ENCODE measurements at places on chromosomes 7 and 10. TPM values are rescaled to one million over a fixed set of nuclear protein-coding genes. Genes with fewer than 3 reads are reported as not detected.

DNA sequence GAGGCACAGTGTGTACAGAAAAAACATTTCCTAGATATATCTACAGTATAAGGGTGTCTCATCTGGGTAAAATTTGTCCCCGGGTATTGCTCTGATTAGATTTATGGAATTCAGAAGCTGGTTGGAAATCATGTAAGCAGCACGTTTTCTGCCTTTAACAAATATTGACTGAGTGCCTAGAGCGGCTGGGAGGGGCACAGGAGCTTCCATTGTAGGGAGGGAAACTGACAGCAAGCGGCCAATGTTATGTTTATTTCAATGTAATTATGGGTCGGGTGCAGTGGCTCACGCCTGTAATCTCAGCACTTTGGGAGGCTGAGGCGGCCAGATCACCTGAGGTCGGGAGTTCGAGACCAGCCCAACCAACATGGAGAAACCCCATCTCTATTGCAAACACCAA, 4.4 kb upstream of the RFC2 start:
- no peak for DNase-seq

The SLC16A12 gene
- polyA plus RNA-seq = 0.89 TPM

DNA sequence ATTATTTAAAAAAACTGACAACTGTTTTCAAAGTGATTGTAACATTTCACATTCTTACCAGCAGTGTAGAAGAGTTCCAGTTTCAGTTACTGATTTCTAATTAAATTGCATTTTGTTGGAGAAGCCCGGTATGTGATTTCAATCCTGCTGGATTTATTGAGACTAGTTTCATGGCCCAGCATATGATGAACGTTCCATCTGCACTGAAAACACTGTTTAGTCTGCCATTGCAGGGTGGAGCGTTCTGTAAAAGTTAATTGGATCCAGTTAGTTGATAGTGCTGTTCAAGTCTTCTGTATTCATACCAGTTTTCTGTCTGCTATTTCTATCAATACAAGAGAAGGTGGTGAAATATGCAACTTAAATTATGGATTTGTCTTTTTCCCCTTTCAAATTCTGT, 37.3 kb upstream of the CCNY start:
- DNase-seq = no peak

GRCh38 chr7:51286401-51286800, 30.2 kb downstream of the COBL start:
- DNase-seq = no peak

- no peak for DNase-seq
These were observed 1.6 kb downstream of the MEOX2 start for GRCh38 chr7:15684871-15685270.

The LIPJ gene
- polyA plus RNA-seq = not detected

DNA sequence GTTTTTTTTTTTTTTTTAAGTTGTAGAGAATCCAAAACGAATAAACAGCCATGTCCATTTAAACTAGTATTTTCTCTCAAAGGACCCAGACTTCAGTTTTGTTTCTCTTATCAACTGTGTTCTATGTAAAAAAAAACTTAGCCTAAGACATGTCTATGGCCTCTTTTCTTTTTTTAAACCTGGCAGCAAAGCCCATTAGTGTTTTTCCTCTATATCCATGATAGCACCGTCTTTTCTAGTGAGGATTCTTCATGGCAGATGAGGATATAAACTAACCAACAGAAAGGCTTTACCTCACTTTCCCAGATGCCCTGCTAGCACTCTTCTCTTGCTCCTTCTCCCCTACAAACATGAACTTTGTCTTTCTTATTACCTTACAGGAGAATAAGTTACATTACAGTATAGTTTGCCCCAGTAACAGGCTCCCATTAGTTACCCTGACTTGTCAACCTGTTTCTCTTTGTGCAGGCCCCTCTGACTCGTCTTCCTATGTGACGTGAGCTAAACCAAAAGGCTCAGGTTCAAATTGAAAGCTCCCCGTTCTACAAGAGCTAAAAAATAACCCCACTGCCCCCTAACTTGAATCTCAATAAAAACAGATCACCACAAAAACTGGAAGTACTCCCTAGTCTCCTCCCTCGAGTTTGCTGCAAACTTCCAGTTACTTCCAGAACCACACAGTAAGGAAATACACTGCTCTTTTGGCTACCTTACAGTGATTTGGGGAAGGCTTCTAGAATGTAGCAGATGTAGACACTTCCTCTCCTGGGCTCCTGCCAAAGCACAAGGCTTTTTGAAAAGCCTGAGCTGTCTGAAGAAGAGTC, 20.1 kb downstream of the P4HA1 start:
- DNase-seq = no peak

DNA sequence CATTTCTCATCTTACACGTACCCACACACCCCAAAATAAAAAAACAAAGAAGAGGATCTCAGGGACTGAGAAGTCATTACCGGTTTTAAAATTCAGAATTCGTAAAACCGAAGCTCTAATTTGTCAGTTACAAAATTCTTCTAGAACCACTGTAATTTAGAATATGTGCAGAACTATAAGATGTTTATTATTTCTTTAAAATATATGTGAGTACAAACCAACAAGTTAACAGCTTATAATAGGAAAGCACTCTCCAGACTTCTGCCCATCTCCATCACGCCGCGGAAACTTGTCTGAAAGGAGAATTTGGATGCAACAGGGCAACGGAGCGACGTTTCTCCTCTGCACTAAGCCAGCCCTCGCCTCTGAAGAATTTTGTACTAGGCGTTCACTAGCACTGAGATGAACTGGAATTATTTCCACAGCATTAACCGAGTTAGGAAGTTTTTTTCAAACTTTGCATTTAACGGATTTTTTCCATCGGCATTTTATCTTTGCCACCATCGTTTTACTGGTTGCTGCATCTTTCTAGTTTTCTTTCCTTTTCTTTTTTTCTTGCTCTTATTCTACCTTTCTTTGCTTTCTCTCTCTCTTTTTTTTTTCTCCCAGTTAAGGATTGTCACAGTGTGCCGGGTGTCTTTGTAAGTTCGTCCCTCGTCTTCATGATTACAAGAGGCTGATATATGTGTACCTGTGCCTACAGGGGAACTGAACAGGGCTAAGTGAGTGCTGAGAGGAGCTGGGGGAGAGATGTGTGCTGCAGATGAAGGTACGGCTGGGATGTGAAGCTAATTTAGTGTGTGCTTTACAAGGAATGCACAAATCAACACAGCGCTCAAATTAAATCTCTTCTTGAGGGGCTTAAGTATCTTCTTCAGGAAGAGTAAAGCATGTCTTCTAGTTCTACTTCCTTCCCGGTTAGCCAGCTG, 295.9 kb upstream of the NFE2L3 start:
- no peak for DNase-seq

- DNase-seq = no peak
These were observed 115.0 kb downstream of the FZD1 start for GRCh38 chr7:91379236-91379635.

DNA sequence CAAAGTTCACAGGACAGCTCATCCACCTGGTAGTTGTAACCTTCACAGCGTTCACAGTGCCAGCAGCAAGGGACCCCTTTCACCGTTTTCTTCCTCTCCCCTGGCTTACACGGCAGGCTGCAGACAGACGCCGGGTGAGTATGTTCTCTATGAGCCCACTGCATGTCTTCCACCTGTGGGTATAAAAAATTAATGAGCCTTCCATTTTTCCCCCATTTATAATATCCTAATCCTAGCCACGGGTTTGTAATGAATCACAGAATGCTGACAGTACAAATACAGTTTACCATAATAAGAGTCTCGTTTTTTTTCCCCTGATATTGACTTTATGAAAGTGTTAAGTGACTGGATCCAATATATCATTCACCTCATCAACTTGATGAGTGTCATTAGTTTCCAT, 719.0 kb downstream of the GRM8 start:
- no peak for DNase-seq
